ENCODE measurements at places on chromosomes 6 and 20.

DNA sequence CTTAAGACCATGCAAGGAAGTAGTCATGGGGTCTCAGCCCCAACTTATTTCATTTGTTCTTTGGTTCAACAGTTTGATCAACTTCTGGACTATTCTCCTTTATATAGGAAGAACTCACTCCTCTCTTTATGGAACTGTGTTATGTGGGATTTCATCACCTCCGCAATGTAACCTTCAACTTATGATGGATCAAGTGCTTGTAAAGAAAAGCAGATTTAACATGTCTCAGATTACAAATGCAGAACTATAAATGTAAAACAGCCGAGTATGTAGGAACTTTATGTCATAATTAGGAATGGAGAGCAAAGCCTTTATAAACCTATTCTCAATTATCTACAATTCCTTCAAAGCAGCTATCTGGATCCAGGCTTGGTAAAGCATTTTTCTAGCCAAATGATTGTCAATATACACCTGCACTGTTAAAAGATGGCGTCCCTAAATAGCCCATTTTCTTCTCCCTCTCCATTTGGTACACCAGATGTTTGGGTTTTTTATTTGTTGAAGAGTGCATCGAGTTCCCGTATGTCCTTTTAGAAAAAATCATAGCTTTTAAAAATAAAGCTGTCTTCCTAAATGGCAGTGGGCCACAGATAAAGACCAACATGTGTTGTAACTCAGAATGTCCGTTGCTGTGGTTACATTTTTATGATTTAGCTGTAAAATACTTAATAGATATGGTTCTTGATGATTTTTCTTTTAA lies 985.1 kb upstream of the SLC35B3 start:
- DNase-seq = peak; percentile 5

DNA sequence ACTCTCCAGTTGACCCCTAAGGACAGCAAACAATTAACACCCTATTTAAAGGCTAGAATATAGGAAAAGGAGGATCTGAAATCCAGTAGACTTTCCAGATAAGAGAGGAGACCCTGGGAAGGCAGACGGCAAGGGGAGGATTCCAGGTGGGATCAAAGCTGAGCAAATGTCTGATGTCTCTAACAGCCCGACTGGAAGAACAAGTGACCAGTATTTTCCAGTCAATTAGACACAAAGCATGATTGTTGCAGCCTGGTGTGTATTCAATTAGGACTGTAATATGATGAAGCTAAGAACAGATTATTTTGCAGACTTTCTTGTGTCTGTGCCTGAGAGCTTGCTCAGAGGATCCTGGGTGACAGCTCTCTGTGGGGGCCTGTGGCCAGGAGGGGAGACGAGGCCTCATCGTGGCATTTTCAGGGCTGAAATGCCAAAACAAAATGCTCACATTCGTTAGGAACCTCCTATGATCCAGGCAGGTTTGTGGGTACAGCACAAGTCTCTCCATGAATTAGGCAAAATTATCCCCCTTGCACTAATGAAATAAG lies 471.8 kb upstream of the AGPAT4 start:
- no peak for DNase-seq

- no peak for DNase-seq
Observed at GRCh38 chr6:42378125-42378524, 73.6 kb downstream of the TRERF1 start.

- DNase-seq = no peak
Observed at GRCh38 chr6:148771212-148771601, 24.4 kb downstream of the UST start.

DNA sequence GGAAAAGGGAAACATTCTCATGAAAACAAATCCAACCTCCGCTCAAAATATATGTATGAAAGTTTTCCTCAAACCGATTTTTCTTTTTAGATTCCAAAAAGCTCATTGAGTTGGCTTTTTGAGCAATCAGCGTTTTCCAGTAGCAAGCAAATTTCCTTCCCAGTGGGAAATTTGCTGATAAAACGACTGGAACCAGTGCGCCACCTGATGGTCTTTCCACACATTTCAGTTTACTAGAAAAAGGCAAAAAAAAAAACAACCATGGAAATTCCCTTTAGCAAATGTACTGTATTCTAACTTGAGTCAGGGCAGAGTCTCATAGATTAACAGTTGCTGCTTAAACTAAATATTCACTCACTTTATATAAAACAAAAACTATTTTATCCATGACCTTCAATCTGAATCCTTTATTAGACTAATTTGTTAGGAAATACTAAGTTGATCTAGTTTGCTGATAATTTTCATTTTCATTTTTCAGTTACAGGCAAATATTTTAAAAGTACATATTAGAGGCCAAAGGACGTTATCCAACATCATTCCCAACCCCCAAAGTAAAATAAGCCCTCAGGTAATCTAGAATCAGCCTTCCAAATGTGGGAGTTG lies 271.5 kb downstream of the FOXA2 start:
- DNase-seq = peak; percentile 22

- no peak for DNase-seq
Observed at GRCh38 chr20:21493049-21493448, 20.8 kb downstream of the NKX2-2 start.

- DNase-seq = no peak
Observed at GRCh38 chr20:43095034-43095433, 94.7 kb downstream of the PTPRT start.

GRCh38 chr6:21085643-21086042 lies 507.9 kb upstream of the SOX4 start:
- peak; percentile 12 for DNase-seq

DNA sequence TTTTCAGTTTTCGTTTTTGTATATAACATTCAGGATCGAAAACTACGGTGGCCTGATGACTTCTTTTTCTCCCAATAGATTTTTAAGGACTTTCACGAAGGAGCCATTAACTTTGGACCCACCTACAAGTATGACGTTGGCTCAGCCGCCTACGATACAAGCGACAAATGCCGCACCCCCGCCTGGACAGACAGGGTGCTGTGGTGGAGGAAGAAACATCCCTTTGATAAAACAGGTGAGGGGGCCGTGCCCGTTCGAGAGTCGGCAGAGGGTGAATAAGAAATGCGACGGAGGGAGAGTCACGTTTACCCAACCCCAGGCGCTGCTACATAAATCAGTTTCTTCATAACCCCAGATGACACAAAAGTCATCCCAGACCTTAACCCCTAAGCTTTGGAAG lies 91.5 kb downstream of the SERAC1 start:
- DNase-seq = no peak

DNA sequence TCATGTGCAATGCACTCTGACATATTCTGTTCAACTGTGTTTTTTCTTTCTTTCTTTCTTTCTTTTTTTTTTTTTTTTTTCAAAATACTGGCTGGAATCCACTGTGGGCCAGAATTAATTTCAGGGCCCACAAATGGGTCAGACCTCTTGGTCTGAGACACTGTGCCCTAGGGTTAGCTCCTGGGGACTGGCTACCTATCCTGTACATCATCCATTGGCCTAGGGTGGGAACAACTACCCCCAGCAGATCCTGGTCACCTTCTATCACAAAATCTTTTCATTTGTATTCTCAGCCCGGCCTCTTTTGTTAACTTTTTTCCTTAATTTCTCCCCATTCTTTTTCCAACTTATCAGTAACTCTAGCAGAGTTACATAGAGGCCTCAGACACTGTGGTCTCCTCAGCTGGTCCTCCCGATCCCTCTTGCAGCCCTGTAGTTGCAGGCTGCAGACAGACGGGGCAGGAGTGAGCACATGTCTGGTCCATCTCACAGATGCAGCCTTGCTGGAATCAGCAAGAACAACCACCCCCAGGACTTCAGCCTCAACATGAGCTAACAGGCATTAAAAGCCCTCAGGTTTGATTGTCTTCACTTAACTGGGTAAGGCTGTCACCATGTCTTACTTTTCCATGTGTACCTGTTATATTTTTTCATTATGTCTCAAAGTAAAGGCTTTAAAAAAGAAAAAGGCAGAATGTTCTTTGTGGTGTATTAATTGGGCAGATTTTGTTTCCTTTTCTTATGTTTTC lies 41.3 kb downstream of the TXLNB start:
- DNase-seq = peak; percentile 32

DNA sequence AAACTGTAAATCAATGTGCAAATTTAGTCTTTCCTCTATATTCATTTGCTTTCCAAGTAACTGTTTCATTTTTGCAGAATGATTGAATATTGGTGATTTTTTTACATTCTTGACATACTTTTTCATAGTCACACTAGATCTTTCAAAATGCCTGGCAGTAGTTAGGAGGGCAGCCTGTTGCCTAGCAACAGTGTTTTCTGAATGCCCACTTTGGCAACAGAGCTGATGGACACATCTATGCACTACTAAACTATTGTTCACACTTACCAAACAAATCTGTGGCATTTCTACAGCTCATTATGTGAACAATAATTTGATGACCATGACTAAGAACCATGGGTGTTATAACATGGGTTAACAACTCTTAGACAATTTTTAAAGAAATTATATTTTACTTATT lies 438.0 kb upstream of the IMPG1 start:
- DNase-seq = no peak

GRCh38 chr20:8082025-8082424 lies 50.0 kb upstream of the PLCB1 start:
- peak; percentile 8 for DNase-seq

GRCh38 chr6:147078602-147079001 lies 125.6 kb upstream of the STXBP5 start:
- no peak for DNase-seq

DNA sequence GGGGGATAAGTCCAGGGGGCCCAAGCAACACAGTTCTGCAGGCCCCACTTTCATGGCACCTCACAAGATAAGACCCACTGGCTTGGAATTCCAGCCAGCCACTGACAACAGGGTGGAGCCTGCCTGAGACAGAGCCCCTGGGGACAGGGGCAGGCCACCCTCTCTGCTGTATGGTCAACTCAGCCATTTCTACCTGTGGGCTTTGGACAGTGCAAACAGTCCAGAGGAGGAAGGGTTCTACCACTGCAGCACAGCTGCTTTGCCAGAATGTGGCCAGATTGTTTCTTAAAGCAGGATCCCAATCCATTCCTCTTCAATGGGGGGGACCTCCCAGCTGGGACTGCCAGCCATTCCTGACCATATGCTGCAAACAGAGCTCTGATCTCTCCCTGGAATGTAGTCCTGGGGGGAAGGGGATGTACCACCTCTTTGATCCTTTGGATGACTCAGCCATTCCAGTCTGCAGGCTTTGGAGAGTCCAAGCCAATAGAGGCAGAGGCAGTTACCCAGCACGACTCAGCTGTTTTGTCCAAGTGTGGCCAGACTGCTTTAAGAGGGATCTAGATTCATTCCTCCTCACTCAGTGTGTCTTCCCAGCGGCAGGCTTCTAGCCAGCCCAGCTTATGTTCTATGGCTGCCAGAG lies 842.2 kb downstream of the EPHA7 start:
- DNase-seq = peak; percentile 89

GRCh38 chr6:3175715-3176402 lies 18.5 kb upstream of the TUBB2A start:
- DNase-seq = no peak

DNA sequence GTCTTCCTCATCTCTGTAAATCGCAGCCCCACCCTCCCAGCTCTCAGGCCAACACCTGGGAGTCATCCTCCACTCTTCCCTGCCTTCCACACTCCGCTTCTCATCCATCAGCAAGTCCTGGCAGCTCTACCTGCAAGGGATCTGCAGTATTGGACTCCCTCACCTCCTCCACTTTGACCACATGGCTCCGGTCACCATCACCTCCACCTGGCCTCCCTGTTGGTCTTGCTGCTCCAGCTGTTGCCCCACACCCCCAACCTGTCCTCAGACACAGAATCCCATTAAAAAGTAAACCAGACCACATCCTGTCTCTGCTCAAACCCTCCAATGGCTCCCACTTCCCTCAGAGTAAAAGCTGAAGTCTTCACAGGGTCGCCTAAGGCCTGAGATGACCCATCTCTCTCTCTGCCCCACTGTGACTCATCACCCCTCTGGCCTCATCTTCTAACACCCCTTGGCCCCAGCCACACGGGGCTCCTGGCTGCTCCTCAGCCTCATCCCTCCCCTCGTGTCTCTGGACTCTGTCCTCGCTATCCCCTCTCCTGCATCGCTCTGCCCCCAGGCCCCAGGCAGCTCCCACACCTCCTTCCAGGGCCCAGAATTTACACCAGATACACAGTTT lies 185.1 kb upstream of the SULF2 start:
- DNase-seq = no peak

DNA sequence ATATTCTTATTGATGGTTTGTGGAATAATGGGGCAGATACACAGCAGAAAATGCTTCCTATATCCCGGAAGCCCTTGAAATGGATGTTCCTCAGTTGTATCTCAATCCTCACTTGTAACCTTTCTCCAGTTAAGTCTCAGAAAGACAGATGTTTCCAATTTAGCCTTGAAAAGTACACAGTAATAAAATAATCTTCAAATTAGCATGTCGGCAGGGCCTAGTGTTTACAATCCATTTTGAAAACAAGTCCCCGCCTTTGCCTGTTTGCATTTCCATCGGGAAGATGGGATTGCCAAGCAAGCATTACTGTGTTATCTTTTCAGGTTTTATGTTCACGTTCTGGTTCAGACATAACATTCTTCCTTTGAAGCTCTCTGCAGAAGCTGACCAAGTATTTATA lies 41.5 kb downstream of the SNRNP48 start:
- DNase-seq = no peak

Data from fibroblast of skin of right quadriceps (primary cell).